Activated CD8-positive, alpha-beta memory T cell treated with anti-CD3 and anti-CD28 coated beads, Interleukin-2, amount 50 U/mL, for 4 hours (primary cell): ENCODE measurements at places on chromosomes 6 and 20.

GRCh38 chr6:87817183-87817582, 115.2 kb upstream of the AKIRIN2 start:
- DNase-seq = no peak

GRCh38 chr6:39083231-39083634, 31.8 kb downstream of the SAYSD1 start:
- DNase-seq = no peak

- no peak for DNase-seq
Measured at GRCh38 chr6:170038251-170038650, 252.6 kb downstream of the DLL1 start.

GRCh38 chr6:56693246-56693607, 50.5 kb upstream of the DST start:
- DNase-seq = no peak
